ENCODE measurements at places on chromosomes 1 and 21.

- DNase-seq: no peak
Measured at GRCh38 chr1:217018648-217019047, 295.4 kb upstream of the ESRRG start.

DNA sequence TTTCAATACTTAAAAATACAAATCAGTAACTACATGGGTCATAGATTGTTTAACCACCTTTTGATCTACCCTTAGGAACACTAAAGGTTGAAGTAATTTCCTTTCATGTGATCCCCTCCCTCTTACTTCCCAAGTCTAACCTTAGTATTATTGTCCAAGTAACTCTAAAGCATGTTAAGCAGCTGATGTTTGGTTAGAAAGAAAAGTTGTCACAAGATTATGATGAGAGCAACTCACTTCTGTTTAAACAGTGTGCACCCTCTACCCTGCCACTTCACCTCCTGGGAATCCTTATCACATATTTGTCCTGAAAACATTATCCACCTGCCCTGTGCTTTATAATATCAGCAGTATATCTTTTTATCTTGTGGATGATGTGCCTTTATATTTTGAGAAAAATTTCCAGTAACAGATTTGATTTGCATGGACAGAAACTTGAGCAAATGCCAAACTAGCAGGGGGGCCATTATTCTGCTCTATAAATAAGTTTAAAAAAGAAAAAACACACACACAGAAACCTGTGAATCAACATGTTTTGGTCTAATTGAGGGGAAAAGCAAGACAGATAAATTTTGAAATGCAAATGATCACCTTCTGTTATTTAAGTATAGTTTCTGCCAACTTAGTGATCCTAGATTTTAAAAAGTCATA is 194.3 kb downstream of the RPS6KC1 start:
- DNase-seq: no peak

- DNase-seq: no peak
Measured at GRCh38 chr1:195851804-195852203, 756.4 kb downstream of the KCNT2 start.

- DNase-seq: peak; percentile 56
Measured at GRCh38 chr1:183090391-183091006, 67.3 kb downstream of the LAMC1 start.

- DNase-seq: no peak
Measured at GRCh38 chr1:196438329-196438728, 169.9 kb downstream of the KCNT2 start.

GRCh38 chr21:29453511-29453910 is 154.8 kb downstream of the BACH1 start:
- DNase-seq: no peak

DNA sequence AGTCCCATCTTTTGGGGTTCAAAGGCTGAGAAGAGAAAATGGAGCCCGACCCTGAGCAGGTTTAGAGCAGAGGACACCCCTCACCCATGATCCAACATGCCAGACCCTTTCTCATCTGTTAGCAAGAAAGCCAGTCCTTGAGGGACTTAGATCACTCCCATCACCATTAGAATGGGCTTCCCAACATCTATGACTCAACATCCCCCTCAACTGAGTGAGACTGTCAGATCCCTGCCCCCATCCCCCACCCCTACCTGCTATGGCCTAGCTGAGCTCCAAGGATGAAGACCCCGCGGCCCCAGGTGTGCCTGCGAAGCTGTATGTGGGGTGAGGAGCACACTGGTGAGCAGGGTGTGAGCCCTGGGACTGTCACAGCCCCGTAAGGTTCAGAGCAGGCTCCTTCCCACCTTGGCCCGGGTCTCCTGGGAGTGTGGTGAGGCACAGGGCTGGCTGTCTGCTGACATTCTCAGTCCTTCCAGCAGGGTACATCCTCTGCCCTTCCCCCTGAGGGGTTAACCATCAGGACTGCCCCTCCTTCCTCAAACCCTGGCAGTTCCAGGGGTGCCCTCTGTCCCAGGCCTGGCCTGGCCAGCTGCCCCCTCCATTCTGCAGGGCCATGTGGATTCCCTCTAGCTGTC is 21.4 kb upstream of the BLACAT1 start:
- DNase-seq: no peak

GRCh38 chr1:46755121-46755520 is 36.2 kb upstream of the EFCAB14 start:
- no peak for DNase-seq

DNA sequence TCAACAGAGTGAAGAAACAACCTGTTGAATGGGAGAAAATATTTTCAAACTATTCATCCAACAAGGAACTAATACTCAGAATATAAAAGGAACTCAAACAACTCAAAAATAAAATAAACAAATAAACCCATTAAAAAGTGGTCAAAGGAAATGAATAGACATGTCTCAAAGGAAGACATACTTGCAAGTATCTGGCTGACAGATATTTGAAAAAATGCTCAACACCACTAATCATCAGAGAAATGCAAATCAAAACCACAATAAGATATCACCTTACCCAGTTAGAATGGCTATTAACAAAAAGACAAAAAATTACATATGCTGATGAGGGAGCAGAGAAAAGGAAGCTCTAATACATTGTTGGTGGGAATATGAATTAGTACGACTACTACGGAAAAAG is 38.2 kb downstream of the TNFSF4 start:
- DNase-seq: no peak

DNA sequence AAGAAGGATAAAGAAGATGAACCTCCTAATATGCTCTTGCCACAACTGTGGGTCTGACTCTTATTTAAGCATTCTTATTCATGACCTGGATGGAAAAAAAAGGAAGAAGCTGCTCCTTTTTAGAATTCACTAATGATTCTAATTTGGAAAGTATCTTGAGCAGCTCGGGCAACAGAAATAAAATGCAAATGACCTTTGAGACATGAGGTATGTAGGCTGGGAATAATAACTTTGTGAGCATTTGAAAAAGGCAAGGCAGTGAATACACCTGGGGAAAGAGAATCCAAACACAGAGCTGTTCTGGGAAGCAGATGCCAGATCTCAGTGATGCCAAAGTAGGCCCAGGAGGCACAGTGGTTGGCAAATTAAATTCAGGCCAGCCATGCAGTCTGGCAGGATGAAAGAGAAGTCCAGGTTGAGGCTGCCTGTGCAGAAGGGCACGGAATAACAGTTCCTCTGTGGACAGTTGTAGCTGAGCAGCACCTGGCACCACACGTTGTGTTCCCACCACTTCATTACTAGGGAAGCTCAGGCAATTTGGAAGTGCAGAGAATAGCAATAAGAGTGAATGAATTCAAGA is 320.8 kb upstream of the ST6GALNAC5 start:
- DNase-seq: no peak

DNA sequence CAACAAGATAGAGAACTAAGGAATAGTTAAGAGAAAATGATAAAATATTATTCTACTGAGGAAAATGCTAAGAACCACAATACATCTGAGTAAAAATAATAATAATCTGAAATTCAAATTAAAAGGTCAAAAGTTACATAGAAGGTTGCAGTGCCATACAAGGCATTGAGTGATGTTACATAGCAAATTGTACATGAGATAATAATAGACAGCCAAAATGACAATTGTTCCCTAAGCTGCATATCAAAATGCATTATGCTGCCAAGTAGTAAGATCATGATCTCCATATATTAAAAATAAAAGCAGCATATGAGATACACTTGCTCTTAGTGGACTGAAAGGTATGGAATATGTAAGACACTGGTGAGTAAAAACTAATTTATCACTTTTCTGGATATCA is 547.7 kb downstream of the KCNT2 start:
- DNase-seq: no peak

- no peak for DNase-seq
Measured at GRCh38 chr1:23531562-23532094, 595 bp upstream of the E2F2 start.
